Activated effector memory CD4-positive, alpha-beta T cell treated with anti-CD3 and anti-CD28 coated beads, Interleukin-2, amount 50 U/mL, for 16 hours (primary cell): ENCODE measurements at places on chromosomes 5 and 9.

- no peak for DNase-seq
Observed at GRCh38 chr5:68793074-68793473, 300.7 kb upstream of the SLC30A5 start.

- DNase-seq, result no peak
Observed at GRCh38 chr5:10789726-10790125, 28.7 kb upstream of the DAP start.

GRCh38 chr5:147554261-147554817 is 44.5 kb upstream of the DPYSL3 start:
- DNase-seq, result no peak

DNA sequence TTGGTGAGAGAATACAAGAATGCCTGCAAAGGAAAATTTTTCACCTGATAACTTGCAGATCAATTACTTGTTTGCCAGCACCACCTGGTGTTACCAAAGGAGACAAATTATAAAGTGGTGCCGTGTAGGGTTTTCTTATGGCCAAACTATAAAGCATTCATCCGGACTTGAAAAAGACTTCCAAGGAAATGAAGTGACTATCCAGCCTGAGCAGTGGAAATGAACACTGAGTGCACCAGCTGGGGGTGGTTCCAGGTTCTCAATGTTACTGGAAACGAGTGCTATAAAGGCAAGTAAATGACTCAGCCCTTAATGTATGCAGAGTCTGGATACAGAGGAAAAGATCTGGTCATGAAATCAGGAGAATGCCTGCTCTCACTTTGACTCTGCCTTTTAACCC is 113.1 kb downstream of the DNAH5 start:
- no peak for DNase-seq

DNA sequence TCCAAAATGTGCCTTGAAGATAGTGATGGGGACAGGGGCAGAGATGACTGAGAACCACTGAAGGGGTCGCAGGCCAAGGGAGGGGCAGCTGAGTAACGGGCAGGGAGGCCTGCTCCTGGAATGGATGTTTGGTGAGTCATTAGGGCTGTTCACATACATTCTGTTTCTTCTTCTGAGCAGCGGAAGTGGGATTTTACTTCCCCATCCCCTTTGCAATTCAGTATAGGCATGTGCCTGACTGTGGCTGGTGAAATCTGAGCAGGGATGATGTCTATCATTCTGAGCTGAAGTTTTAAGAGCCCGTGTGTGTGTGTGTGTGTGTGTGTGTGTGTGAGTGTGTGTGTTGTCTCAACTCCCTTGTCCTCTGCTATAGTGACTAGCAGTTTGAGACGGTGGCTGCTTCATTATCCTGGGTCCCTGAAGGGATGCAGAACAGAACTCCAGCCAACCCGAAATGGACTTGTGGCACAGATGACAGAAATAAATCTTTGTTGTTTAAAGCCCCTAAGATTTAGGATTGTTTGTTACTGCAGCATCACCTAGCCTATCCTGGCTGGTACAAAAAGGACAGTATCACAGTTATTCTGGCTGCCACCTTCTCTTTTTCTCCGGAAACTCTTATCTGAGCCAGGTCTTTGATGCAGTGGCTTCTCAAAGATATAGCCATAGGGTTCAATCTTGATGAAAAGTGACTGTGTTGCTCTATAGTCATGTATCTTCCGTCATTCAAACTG is 29.2 kb upstream of the TGFBI start:
- no peak for DNase-seq

DNA sequence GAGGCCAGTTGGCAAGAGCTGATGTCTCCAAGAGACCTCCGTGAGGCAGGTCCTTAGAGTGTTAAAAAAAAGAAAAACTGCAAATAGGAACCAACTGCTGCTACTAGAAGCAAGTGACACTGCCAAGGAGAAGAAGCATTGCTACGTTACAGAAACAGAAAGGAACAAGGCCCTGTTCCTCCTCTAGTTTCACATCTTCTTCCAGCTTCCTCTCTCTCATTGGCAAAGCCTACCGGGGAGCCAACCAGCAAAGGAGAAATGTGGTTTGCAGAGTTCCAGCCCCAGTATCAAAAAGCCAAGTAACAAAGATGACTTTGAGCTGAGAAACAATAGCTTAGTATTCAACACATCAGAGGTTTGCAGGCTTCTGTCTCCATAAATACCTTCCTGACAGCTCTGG is 145.9 kb downstream of the PRELID2 start:
- no peak for DNase-seq

- DNase-seq, result no peak
Observed at GRCh38 chr9:98983295-98984268, 39.9 kb downstream of the COL15A1 start.

DNA sequence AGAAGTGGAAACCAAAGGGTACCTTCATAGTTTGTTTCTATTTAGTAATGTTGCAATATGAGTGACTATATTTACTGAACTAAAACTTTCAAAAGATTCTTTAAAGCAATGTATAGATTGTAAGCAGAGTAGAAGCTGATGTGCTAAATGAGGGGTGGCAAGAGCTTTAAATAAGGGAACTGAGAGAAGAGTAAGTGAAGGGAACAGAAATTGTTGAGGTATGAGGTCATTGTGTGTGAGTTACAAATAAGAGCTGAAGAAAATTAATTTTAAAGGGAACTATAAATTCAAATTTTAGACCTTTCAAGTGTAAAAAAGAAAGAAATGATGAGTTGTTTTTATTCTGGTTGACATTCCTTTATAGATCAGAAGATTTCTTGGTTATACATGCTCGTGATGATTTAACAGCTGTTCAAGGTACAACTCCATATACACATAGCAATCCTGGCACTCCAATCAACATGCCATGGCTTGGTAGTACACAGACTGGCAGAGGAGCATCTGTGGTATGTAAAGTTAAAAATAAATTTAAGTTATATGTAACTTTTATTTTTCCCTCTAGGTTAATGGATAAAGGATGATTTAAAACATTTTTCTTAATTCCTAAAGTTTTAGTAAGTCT is 135.1 kb upstream of the TNFAIP8 start:
- no peak for DNase-seq

- DNase-seq, result no peak
Observed at GRCh38 chr5:25349746-25350145, 705.0 kb upstream of the CDH10 start.

GRCh38 chr5:22787807-22788206 is 65.3 kb downstream of the CDH12 start:
- DNase-seq, result no peak

- DNase-seq, result no peak
Observed at GRCh38 chr5:149358868-149359495, 1.1 kb downstream of the PCYOX1L start.

DNA sequence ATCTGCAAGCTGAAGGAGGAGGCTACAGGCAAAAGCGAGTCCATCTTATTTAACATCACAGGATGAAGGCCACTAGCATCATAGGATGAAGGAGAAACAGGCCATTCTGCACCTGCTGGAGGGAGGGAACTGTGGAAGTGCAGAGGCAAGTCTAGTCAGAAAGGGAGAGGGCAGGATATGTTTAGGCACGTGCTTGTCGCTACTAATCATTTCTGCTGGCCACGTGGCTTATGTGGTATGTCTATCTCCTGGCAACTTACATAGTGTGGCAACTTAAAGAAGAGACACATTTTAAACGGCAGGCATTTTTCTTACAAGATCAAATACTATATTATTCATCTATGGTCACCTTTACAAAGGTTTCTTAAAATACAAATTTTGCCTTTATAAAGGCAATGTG is 74.0 kb downstream of the GNAQ start:
- DNase-seq, result no peak

DNA sequence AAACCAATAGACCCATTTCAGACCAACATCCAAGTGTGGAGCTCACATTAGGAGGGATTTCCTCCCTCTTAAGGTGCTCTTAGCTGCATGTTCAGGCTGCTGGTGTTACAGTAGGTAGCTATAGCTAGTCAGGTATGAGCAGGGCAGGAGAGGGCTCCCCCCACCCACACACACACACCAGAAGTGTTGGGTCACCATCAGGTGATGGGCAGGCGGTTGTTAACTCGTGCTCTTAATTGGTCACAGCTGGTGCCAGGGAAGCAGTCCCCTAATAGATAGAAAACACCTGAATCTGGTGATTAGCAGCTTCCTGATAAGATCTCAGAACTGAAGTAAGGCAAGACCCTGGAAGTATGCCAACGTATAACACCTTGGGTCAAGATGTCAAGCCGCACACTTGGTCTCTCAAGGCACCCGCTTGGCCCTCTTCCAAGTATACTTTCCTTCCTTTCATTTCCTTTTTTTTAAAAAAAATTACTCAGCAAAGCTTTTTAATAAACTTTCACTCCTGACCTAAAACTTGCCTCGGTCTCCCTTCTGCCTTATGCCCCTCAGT is 532.4 kb downstream of the DNAH5 start:
- no peak for DNase-seq

- DNase-seq, result no peak
Observed at GRCh38 chr9:85995599-85995998, 54.7 kb downstream of the NAA35 start.
